Stimulated activated CD8-positive, alpha-beta memory T cell treated with anti-CD3 and anti-CD28 coated beads, Interleukin-4, amount 100 ng/mL, for 48 hours (primary cell): ENCODE measurements at places on chromosomes 5 and 9.

DNA sequence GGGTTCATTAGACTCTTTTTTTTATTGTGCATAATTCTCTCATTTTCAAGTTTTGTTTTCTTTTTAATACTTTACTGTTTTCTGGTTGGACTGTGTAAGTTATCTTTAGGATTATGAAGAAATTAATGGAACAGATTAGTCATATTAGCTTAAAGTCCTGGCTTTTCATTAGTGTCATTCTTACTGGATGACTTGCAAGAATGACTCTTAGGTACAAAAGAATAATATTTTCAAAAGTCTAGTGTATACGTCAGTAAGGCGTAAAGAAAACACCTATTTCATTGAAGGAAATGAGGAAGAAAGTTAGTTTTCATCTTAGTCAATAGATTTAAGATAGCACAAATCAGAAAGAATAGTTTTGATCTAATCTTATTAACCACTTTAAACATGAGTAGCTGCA, 20.4 kb downstream of the UHRF2 start:
- DNase-seq, result no peak

- no peak for DNase-seq
Measured at GRCh38 chr9:6545017-6545691, 100.4 kb downstream of the GLDC start.

GRCh38 chr5:58360794-58361193, 99.1 kb downstream of the PLK2 start:
- DNase-seq, result no peak

DNA sequence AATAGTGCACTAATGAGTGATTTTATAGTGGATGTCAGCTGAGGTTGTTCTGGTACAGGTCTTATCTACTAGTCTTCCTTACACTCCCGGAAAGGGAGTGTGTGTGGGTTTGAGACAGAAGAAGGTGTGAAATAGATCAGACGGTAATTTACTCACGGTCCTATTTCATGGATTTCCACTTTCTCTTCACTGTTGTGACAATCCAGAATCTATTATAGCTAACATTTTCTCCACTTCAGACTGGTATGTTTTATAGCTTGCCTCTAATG, 7.0 kb upstream of the C9 start:
- DNase-seq, result no peak

DNA sequence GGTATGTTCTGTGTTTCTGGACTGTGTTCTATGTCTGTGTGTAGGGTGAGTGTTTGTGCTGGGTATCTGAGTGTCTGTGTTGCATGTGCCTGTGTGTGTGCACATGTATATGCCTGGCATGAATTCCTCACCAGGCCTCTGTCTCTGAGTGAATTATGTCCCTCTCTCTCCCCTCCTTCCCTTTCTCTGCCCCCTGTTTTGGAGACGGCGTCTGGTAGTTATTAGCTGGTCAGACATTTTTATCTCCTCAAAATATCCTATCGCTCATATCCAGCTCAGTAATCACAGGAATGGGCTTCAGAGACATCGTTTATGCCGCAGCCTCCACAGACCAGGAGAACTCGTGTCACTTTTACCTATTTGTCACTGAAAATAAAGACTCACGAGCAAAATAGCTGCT, 483.2 kb upstream of the BRINP1 start:
- DNase-seq, result no peak
